ENCODE measurements at places on chromosomes 5 and 9. TPM values are rescaled to one million over a fixed set of nuclear protein-coding genes. Genes with fewer than 3 reads are reported as not detected.

DNA sequence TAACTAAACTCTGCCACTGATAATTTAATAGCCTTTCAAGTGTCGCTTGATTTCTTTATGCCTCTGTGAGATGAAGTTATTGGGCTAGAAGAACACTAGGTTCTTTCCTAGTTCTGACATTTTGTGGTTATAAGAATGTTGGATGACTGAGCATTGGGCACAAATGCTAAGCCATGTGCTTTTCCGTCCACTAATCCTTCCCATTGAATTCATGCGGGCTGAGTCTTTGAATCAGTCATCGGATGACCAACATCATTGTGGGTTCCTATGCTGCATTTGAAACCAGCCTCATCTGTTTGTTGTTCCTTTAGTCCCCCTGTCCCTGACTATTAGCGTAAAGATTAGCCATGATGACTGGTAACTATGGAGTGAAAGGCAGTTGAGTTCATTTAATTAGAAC lies 58.5 kb downstream of the ALDH1A1 start:
- no peak for DNase-seq

- no peak for DNase-seq
These were observed 27.7 kb upstream of the DAPK1 start for GRCh38 chr9:87469793-87470465.

GRCh38 chr9:6433410-6433809 lies 20.4 kb downstream of the UHRF2 start:
- peak; percentile 46 for DNase-seq

- no peak for DNase-seq
These were observed 47.4 kb upstream of the MEF2C start for GRCh38 chr5:88930335-88930734.

DNA sequence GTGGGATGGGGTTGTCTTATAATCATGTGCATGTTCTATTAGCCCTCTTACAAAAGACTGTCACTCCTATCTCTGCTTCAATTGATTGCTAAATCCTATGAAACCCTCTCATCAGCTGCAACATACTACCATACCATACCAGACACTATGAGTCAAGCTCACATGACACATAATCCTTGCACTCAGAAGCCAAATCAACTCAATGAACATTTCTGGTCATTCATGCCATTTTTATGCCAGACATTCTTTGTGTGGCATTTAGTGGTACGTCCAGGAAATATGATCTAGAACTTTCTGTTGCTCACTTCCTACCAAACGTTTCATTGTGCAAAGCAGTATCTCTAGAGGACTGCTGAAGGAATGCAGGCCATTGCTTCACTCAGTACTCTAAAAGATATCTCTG lies 159.2 kb upstream of the GNA14 start:
- peak; percentile 93 for DNase-seq

DPYSL3 gene
- 11.3 TPM for total RNA-seq

SEMA5A gene
- 0.44 TPM for total RNA-seq

PANK3 gene
- 63.1 TPM for total RNA-seq

ECM2 gene
- not detected for total RNA-seq

ZNF367 gene
- total RNA-seq, result 3.5 TPM

Data from lung microvascular endothelial cell (primary cell).